ENCODE measurements at places on chromosomes 11 and 22.

DNA sequence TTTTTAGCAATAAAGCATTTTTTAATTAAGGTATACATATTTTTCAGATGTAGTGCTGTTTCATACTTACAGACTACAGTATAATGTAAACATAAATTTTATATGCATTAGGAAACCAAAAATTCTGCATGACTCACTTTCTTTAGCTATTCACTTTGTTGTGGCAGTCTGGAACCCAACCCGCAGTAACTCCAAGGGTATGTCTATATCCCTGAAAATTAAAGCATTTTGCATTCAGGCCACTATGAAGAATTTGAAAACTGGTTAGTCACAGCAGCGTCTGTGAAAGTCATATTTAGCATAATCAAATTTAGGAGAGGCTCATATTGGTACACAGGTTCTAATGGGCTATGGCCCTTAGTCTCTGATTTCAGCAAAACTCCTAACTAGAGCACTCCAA is 46.8 kb downstream of the BBOX1 start:
- no peak for DNase-seq

DNA sequence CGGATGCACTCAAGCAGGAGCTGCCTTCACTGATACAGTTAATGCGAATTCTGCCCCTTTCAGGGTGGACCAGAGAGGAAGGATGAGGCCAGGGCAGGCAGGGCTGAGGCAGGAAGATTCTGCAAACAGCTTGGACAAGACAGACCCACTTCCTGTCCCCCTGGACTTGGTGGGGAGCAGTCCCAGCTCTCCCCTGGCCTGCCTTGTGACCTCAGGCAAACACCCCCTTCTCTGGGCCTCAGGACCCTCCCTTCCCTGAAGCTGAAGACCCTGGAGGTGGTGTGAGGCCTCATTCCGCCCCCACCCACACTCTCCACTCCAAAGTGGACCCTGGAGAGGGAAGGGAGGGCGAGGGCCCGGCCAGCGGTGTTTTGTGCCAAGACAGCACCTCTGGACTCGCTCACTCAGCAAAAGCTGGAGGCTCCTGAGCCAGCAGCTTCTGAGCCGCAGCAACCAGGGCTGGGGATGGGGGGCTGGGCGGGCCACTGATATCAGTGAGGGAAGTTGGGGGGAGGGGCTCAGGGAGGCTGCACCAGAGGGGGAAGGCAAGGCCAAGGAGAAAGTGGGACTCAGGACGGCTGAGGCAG is 8.5 kb downstream of the RAB3IL1 start:
- no peak for DNase-seq

DNA sequence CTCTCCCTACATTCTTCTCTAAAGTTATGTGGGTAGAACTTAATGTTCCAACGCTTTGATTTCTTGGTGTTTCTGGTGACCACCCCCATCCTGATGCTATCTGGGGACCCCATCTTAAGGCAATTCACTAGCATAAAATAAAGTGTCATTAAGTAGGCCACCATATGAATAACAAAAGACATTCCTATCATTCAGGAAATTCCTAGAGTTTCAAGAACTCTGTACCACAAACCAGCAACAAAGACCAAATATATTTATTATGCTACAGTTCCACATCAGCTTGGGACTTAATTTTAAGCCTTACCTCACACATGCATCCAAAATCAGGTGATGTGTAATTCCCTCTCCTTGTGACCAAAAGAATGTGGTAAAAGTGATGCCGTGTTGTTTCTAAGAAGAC is 254.6 kb upstream of the LRRC4C start:
- DNase-seq: no peak

- no peak for DNase-seq
Observed at GRCh38 chr11:72704028-72704782, 30.0 kb upstream of the PDE2A start.

DNA sequence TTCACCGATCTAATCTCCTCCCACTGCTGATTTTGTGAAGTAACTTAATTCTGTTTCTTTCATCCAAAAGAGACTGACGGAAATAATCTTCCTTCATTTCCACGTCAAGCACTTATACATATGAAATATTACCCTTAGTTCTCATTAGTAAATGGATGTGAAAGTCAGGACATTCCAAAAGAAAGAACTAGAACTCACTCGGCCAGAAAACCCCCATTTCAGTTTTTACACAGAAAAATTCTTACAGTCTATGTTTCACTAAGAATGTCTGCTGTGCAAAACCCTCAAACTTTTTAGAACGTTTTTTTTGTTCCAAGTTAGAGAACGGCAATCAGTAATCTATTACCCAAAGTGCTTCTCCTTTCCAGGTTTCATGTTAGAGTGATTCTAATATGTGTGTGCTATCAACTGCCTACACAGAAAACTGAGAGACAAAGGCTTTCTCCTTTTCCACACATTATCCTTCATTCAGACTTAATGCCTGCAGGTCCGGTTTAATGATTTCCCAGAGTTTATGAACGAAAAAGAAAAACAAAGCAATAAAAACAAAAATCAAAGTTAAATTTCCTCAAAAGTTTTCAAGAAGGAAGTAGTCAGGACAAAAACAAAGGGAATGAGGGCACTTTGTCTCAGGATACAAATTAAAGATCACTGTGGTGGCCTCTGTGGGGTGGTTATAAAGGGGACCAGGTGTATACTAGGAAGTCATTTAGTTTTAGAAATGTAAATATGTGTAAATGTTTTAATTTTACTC is 11.3 kb upstream of the SESN3 start:
- DNase-seq: no peak

GRCh38 chr11:32332990-32333319 is 102.4 kb downstream of the WT1 start:
- DNase-seq: no peak

DNA sequence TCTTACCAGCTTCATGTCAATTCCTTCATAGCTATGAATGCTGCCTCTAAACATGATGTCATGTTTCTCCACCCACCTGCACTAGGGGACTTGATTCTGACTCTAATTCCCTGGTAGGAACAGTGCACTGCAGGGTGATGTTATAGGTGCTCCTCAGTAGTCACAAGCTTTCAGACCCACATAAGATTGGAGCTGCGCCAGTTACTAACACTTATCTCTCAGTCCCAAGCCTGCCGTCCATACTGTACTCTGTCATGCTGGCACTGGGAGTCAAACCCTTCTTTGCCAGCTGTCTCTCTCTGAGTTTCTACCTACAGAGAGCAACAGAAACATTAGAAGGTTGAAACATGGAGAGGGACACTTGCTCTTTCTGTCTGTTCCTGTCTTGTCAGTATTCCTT is 5.5 kb downstream of the OR56A1 start:
- no peak for DNase-seq

DNA sequence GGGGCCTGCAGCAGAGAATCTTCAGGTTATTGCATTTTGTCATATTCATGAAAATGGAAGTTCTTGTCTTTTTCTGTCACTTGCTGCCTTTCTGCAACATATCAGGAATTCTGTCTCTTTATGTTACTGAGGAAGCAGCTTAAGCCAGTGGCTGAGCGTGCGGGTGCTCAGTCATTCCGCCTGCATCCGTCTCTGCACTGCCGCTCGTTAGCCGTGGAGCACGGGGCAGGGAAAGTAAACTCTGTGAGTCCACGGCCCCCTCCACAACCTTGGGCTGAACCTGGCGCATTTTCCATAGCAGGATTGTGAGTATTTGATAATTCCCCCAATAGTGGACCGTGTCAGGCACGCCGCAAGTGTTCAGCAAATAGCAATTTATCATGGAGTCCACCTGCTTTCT is 1007.7 kb downstream of the BRD1 start:
- no peak for DNase-seq

- DNase-seq: peak; percentile 59
Observed at GRCh38 chr11:73177778-73178539, 35.8 kb upstream of the FCHSD2 start.

GRCh38 chr11:68206211-68206610 is 6.9 kb downstream of the KMT5B start:
- no peak for DNase-seq

DNA sequence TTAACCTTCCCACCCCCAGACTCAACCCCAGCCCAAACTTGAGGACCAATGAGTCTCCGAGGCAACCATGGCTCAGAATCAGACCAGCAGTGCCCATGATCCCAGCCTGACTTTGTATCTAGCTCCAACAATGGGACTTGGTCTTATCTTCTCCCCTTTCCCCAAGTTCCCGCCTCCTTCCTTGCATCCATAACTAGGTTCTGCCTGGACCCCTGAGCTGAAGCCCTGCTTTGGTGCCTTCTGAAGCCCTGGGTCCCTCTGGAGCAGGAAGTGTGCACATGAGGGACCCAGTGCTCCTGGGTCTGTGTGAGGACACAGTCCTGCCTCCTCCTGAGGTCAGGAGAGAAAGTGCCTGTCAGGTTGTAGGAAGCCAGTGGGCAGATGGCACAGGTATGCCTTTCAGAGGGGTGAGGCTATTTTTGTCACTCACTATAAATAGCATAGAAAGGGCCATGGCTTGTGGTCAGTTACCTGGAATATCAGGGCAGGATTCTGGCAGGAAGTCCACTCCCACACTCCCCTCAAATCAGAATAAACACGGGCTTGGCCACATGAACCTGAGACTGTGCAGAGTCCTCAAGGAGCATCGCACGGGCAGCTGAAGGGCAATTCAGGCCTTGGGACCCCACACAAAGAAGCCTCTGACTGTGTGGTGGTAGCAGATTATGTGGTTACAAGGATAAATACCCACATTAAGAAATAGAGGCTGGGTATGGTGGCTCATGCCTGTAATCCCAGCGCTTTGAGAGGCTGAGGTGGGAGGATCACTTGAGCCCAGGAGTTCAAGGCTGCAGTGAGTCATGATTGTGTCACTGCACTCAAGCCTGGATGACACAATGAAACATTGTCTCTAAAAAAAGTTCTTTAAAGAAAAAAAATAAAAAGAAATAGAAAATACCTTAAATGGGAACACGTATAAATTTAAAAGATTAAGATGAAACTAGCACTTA is 27.4 kb downstream of the RCN1 start:
- no peak for DNase-seq

Data from activated CD4-positive, CD25-positive, alpha-beta regulatory T cell treated with anti-CD3 and anti-CD28 coated beads, Interleukin-2, amount 50 U/mL, for 16 hours (primary cell).